Ascending aorta (tissue), 2 donors: ENCODE measurements at places on chromosomes 6 and 20. TPM values are rescaled to one million over a fixed set of nuclear protein-coding genes. Genes with fewer than 3 reads are reported as not detected.

C6orf141 gene
- not detected for total RNA-seq

KHDC1L gene
- not detected for total RNA-seq

SAMD3 gene
- total RNA-seq, result not detected

SLC17A9 gene
- total RNA-seq, result 30.0 TPM

LRRC73 gene
- total RNA-seq, result not detected

SYNDIG1 gene
- 13.7 TPM for total RNA-seq

AVP gene
- total RNA-seq, result not detected

CAGE1 gene
- total RNA-seq, result not detected

UBD gene
- not detected for total RNA-seq

EYS gene
- total RNA-seq, result not detected

SLCO4A1 gene
- 160 TPM for total RNA-seq

TMC2 gene
- not detected for total RNA-seq

CYP21A2 gene
- total RNA-seq, result 14.0 TPM

TSPYL4 gene
- 8.8 TPM for total RNA-seq

KIF25 gene
- total RNA-seq, result not detected

OR2H2 gene
- not detected for total RNA-seq

DDX43 gene
- total RNA-seq, result not detected
